Activated naive CD4-positive, alpha-beta T cell treated with anti-CD3 and anti-CD28 coated beads, Interleukin-2, amount 50 U/mL, for 72 hours (primary cell): ENCODE measurements at places on chromosomes 1 and 21.

GRCh38 chr1:114104949-114105348 is 48.7 kb downstream of the SYT6 start:
- DNase-seq: no peak

DNA sequence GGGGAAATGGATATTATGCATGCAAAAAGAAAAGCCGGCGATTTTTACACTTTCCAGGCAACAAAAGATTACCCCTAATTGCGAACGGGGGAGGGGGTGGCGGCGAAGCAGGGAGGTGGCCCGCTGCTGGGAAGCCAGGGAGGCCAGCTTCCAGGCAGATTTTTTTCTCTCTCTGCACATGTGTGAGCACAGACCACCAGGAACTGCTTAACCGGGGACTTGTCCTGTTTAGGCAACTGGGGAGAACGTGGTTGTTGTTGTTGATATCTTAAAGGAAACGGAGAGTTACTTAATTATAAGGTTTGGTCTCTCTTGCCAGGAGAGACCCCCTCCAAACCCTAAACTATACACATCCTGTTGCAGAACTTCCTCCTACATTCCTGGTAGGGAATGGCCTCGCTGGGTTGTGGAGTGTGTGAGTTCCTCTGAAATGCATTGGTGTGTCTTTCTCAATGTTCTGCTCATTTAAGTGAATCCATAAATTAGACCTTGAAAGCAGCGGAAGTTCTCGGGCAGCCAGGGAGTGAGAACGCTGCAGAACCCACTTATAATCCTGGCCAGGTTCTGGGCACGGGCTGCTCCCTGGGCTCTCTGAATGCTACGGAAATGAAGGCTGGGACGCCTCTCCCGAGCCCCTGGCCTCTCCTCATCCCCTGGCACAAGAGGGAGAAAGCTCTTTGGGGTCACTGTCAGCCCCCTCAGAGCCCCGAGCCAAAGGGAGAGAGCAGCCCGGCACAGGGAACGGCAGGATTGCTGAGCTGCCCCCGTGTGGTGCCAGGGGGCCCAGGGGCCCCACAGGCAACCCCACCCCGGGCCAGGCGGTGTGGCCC is 250.0 kb downstream of the FOXD2 start:
- no peak for DNase-seq

- DNase-seq: no peak
Observed at GRCh38 chr1:118185084-118185832, at the start of gene SPAG17. Gene SPAG17, minus strand, starts transcription at chr1:118185228. Its CDS starts 71 bp downstream, at chr1:118185157.

DNA sequence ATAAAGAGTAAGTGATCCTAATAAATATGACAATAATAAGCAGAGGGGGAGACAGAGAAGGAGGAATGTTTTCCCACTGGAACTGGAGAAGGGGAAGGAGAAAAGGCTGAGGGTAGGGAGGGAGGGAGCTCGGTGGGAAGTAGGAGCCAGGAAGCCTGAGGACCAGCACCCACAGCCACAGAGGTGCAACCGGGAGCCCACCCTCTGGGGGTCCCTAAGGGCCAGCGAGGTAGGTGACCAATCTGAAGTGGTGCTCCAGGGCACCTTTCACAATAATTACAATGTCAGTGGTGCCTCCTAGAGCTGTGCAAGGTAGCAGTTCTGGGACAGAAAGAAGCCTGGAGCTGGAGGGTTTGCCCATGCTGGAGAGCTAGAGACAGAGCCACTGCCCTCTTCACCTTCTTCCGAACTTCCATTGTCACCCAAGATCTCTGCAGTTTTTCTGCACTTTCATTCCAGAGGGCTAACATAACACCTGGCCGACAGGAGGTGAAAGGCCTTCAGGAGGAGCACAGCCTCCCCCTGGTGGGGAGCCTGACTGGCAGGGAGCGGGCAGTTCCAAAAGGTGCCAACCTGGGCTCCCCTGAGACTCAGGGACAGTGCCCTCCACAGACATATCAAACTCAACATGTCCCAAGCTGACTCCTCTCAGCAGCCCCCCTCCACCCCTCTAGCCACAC is 4.1 kb upstream of the AHCYL1 start:
- no peak for DNase-seq

DNA sequence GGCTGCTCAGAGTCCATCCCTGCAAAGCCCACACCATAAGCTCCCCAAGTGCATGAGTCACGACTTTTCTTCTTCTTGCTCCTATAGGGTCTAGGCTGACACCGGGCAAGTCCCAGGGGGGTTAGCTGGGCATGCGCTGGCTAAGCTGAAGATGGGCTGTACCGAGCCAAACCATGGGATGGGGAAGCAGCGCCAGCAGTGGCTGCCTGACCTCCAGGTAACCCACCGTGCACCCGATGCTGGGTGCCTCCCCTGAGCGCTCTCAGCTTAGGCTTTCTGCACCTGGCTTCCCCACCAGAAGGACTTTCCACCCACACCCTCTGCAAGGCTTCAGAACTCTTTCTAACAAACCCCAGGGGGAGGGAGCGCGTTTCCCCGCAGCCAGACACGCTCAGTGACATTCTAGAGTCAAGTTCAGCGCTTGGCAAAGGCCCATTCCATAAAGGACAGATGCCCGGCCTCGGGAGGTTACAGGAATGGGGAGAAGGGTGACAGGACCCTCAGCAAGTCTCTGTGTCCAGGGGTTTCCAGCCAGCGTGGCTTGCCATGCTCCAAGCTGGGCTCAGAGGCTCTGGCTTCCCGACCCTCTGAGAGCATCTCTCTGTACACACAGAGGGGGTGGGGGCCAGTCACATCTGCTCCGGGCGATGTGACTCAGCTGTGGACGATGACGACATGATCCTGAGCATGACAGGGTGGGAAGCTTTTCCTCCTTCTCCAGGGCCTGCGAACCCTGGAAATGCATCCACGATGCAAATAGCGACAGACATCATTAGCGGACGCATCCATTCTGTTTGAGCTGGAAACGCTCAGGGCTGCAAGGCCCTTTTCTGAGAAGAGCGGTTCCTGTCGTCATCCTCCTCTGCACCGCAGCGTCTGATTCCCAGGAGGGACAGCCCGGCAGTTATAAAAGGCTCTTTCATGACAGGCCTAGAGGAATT is 107.8 kb downstream of the SIK1 start:
- DNase-seq: no peak

DNA sequence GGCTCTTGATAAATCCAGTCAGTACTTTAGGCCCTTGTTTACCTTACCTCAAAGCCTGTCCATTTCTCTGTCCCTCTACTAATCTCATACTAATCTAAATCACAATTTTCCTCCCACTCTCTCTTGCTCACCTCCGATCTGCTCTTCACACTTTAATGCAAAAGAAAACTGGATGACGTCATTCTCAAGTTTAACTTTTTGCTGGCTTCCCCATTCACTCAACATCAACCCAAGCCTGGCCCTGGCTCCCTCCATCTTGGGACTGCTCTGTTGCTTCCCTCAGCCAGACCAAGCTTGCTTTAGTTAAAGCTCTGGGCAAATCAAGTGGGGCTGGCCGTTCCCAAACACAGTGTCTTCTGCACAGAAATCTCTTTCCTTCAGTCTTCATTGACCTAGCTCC is 29.7 kb downstream of the COA6 start:
- no peak for DNase-seq
